ENCODE measurements at places on chromosomes 6 and 20. TPM values are rescaled to one million over a fixed set of nuclear protein-coding genes. Genes with fewer than 3 reads are reported as not detected.

MLN gene
- not detected for total RNA-seq

CAGE1 gene
- 0.17 TPM for total RNA-seq

DNA sequence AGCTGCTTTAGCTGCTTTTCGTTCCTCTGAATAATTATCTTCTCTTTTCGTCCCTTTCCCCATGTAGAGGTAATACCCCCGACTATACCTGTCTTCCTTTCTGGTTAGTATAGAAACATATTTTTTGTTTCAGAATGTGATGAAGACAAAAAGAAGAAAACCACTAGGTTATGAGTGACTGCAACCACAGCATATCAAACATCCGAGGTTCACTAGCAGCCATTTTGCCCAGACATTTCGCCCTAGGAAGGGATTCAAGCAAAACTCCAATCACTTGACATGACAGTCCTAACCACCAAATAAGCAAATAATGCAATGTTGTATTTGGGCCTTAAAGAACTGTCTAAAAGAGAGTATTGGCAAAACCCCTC lies 9.4 kb downstream of the SNX5 start:
- H3K4me1 ChIP-seq = peaks cover 90% of the 10 kb centered on the region
- DNase-seq = no peak
- no peak overlapping the region for H3K4me3 ChIP-seq
- H3K27ac ChIP-seq = peak overlapping the region; percentile 33

DNA sequence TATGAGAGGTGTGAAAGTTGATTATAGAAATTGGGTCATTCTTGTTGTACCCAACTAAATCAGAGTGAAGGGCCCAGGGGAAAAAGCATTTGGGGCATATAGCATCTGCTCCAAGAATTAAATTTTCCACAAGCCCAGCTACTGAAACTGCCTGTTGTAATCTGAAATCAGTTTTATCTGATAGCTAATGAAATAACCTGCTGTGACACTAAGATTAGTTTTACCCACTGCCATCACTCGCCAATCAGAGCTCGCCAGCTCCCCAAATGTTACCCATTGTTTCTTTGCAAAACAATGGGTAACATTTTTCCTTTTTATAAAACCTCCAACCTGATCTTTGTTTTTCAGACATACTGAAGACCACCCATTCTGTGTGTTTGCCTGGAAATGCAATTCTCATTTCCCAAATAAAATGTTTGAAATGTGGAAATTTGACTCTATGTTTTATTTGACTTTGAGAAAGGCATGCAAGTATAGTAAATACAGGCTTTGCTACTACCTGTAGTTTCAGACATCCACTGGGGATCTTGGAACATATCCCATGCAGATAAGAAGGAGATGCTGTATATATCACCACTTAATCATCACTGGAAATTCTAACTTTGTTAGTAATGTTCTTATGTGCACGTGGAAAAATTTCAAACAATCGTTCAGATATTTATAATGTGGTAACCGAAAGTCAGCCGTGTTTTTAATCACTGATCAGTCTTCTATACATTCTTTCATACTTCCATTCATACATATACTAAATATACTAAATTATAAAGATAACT lies 6.3 kb upstream of the AHI1 start:
- no peaks in the 10 kb centered on the region for H3K27me3 ChIP-seq
- H3K4me3 ChIP-seq = no peak overlapping the region
- peaks cover under 1% of the 10 kb centered on the region for H3K4me1 ChIP-seq

DNA sequence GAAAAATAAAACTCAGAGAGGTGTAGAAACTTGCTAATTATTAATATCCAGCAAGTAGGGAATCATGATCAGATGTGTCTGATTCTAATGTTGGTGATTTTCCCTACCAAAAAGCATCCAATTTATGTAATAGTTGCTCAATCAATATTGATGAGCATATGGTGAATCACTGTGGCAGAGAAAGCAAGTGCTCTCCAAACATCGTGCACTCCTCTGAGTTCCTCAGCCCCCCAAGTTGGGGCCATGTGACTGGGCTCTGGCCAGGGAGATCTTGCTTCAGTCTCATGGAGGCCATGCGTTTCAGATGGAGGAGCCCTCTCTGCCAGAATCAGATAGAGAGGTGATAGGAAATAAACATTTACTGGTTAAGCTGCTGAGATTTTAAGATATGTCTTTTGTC lies 133.2 kb upstream of the LY86 start:
- no peak for DNase-seq
- H3K27ac ChIP-seq = no peak overlapping the region
- H3K4me3 ChIP-seq = no peak overlapping the region
- H3K4me1 ChIP-seq = no peaks in the 10 kb centered on the region
- H3K27me3 ChIP-seq = no peaks in the 10 kb centered on the region

GRCh38 chr6:8558953-8559352 lies 123.6 kb upstream of the SLC35B3 start:
- H3K4me1 ChIP-seq = no peaks in the 10 kb centered on the region
- DNase-seq = no peak
- no peak overlapping the region for H3K27ac ChIP-seq
- H3K27me3 ChIP-seq = no peaks in the 10 kb centered on the region
- H3K36me3 ChIP-seq = no peaks in the 10 kb centered on the region

DNA sequence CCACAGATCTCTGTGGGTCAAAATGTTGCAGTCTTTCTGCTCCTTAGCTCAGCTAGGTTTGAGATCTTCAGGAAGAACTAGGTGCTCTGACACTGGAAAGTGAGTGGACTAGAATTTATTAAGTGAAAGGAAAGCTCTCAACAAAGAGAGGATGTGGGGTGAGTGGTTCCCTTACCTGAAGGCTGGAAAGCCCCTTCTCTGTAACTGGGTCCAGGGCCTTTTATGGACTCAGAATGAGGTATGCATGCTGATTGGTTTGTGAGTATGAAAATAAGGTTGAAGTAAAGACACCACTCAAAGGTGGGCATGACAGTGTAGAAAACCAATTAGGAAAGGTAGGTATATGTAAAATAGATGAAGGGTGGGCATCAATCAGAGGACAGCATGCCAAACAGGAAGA lies 485.5 kb downstream of the CD109 start:
- H3K4me3 ChIP-seq = no peak overlapping the region
- no peak for DNase-seq
- H3K4me1 ChIP-seq = no peaks in the 10 kb centered on the region

- H3K4me3 ChIP-seq = no peak overlapping the region
- no peak for DNase-seq
- H3K36me3 ChIP-seq = no peaks in the 10 kb centered on the region
- no peaks in the 10 kb centered on the region for H3K27me3 ChIP-seq
- peaks cover 39% of the 10 kb centered on the region for H3K4me1 ChIP-seq
These were observed 7.4 kb downstream of the CEP85L start for GRCh38 chr6:118644007-118644406.

- no peak overlapping the region for H3K27ac ChIP-seq
- H3K4me3 ChIP-seq = no peak overlapping the region
- no peaks in the 10 kb centered on the region for H3K27me3 ChIP-seq
- no peaks in the 10 kb centered on the region for H3K36me3 ChIP-seq
- H3K4me1 ChIP-seq = no peaks in the 10 kb centered on the region
- no peak for DNase-seq
These were observed 14.2 kb downstream of the SLC13A3 start for GRCh38 chr20:46637020-46637419.

ZBTB12 gene
- total RNA-seq = 2.5 TPM

PGC gene
- total RNA-seq = not detected

DNA sequence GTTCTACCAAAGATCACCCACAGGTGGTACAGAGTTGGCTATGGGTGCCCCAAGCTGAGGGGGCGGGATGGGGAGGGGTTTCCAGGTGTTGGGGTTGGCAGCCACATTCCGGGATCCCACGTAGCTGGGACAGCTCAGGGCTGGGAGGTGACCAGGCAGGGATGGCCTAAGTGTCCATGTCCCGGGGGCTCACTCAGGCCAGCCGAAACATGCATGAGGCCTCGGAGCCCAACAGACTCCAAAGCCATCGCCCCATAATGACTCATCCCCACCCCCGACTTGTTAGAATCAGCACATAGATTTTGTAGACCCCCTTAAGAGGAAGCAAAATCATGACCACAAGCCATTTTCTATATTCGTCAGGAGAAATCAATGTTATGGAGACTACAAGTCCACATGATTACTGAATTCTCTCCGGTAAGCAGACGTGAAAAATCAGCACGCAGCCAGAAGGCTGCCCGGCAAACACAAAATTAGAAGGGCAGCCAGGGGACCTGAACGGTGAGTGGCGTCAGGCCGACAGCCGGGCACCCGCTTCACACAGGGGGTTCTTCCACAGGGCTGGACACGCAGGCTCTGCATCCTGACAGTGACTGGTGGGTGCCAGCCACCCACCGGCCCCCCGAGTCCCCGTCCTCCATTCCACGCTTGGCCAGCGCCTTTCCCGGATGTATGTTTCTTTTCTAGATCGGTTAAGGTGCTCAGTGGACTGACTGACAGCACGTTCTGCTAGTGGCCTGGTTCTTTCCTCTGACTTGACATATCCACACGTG lies 81.2 kb downstream of the RAMACL start:
- H3K27ac ChIP-seq = no peak overlapping the region
- H3K4me1 ChIP-seq = no peaks in the 10 kb centered on the region
- H3K36me3 ChIP-seq = no peaks in the 10 kb centered on the region
- DNase-seq = no peak

MBOAT1 gene
- 24.6 TPM for total RNA-seq

CENPW gene
- 1.5 TPM for total RNA-seq

DNA sequence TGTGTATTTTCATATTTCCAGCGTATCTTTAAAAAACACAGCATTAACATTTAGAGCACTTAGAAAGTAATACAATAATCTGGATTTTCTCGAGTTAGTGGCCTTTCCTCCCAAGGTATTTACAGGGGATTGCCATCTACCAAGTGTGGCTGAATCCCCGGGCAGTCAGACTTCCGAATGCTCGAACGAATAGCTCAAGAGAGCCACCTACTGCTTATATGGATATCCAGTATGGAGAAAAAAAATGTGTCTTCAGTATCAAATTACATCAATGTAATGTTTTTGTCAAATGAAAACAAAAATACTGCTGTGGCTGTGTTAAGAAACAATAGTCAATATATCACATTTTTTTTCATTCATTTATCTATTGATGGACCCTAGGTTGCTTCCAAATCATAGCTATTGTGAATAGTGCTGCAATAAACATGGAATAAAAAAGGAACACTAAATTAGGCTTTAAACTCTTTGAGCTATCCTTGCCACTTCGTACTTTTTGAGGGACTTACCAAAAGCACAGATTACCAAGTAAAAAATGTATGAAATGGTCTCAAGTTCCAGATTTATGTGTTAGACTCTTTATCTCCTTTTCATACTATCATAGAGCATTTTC lies 654.5 kb upstream of the PTCHD4 start:
- H3K4me3 ChIP-seq = no peak overlapping the region
- DNase-seq = no peak
- no peaks in the 10 kb centered on the region for H3K4me1 ChIP-seq
- H3K27me3 ChIP-seq = no peaks in the 10 kb centered on the region

LHFPL5 gene
- not detected for total RNA-seq

DNA sequence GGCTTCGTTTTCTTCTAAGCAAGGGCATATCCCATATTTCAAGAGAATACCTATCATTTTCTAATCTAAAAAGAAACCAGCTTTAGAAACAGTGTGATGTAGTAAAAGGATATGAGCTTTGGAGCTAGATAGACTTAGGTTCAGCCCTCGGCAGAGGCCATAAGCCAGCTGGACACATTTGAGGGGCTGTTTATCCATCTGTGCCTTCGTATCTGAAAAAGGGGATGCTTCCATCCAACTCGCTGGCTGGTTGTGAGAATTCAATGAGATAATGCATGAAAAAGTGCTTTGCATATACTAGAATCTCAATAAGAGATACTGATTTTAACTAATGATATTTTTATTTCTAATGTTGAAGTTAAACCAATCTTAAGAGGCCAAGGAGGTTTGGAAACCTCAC lies 58.0 kb downstream of the PRL start:
- no peaks in the 10 kb centered on the region for H3K27me3 ChIP-seq
- H3K4me1 ChIP-seq = no peaks in the 10 kb centered on the region
- DNase-seq = no peak
- H3K4me3 ChIP-seq = no peak overlapping the region
- no peak overlapping the region for H3K27ac ChIP-seq

DNA sequence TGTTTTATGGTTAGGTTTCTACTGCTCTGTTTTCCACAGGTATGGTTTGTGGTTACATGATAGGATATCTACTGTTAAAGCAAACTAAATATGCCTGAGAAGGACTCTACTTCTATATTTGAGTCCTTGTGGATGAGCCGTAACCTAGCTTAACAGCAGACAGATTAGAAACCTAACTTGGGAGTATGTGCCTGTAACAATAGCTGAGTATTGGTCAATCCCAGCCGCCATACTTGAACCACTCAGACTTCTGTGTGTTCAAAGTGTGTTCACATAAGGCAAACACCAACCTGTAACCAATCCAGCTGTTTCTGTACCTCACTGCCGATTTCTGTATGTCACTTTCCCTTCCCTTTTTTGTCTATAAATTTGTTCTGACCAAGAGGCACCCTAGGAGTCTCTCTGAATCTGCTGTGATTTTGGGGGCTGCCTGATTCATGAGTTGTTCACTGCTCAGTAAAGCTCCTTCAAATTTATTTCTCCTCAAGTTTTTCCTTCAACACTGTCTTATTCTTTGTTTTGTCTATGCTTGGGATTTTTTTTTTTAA lies 37.1 kb downstream of the PHF3 start:
- H3K36me3 ChIP-seq = peaks cover 4% of the 10 kb centered on the region
- no peak overlapping the region for H3K4me3 ChIP-seq
- no peaks in the 10 kb centered on the region for H3K27me3 ChIP-seq

POLR3F gene
- total RNA-seq = 9.1 TPM
